HuH-7 (cell line): ENCODE measurements at places on chromosomes 6 and 20.

- no peak for DNase-seq
These were observed 13.0 kb upstream of the HLA-DQB1 start for GRCh38 chr6:32679492-32679891.

- no peak for DNase-seq
These were observed 19.2 kb downstream of the CST8 start for GRCh38 chr20:23510000-23510590.

DNA sequence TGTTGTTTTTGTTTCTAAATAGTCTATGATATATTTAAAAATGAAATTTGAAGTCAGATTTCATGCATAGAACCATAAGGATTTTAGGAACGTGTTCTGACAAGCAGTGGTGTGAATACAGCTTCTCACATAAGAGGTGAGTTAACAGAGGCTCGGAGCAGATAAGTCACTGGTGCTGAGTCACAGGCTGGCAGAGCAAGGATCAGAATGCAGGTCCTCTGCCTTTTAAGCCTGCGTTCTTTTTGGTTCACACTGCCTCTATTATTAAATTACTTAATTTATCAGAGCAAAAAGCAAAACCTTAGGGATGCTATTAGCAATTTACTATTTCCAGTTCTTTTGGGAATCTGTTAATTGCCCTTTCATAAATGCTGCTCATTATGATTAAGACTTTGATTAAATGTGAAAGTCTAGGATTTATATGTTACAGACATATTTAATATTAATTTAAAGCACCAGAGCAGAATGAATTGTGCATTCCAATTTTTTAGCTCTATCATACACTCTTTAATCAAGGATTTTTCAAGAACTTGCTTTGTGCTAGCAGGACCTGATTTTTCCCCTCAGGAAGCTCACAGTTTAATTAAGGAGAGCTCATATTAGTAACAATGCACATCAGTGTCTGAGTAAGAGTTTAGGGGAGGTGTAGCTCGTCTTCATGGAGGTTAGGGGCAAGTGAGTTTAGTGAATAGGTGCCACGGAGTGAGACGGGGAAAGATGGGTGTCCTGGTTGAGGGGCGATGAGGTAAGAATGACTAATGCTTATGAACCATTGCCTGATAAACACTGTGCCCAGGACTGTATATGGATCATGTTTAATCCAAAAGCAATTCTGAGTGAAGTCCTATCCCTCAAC is 212.7 kb upstream of the AGPAT4 start:
- DNase-seq, result no peak

- DNase-seq, result no peak
These were observed 949 bp downstream of the KIFC1 start for GRCh38 chr6:33392595-33392948.

DNA sequence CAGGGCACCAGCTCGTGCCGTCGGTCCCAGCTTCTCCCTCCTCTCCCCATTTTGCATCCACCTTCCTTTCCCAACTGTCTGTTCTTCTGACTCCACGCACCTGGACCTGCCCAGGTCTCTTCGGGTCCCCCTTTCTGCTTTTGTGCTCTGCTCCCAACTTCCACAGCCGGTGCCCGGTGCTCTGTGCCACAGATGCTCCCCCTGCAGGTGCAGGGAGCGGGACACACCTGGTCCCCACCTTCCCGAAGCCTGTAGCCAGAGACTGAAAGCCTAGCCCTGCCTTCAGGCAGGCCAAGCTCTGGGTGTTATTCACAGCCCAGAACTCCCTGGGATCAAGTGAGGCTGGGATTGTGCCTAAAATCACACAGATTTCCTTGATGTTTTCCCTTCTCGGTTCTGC is 24.6 kb upstream of the BMP7 start:
- DNase-seq, result no peak
